ENCODE measurements at places on chromosomes 3 and 15. TPM values are rescaled to one million over a fixed set of nuclear protein-coding genes. Genes with fewer than 3 reads are reported as not detected.

GRCh38 chr3:158339638-158340037, 229.7 kb downstream of the RSRC1 start:
- DNase-seq = no peak

- no peak for DNase-seq
Measured at GRCh38 chr3:170487031-170487430, 68.4 kb downstream of the CLDN11 start.

- peak; percentile 36 for DNase-seq
Measured at GRCh38 chr15:26873846-26874245, 7.0 kb downstream of the GABRA5 start.

MAGEF1 gene
- total RNA-seq = 16.7 TPM

DNA sequence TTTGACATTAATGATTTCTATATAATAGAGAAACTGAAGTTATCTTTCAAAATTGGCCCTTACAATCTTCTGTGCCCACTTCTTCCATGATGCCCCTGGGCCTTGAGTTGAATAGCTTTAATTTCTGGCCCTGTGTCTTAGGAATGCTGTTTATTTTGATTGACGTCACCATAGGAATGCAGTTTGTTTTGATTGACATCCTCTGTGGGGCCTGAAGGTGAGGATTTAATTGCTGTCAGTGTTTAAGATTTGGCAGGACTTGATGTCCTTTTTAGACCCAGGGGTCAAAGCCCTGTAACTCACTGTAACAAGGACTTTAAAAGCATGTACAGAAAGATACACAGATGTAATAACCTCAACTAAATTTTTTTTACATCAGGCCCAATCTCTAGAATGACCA, 83.3 kb downstream of the GLDN start:
- no peak for DNase-seq

- no peak for DNase-seq
Measured at GRCh38 chr15:98582900-98583554, 65.3 kb upstream of the IGF1R start.

DNA sequence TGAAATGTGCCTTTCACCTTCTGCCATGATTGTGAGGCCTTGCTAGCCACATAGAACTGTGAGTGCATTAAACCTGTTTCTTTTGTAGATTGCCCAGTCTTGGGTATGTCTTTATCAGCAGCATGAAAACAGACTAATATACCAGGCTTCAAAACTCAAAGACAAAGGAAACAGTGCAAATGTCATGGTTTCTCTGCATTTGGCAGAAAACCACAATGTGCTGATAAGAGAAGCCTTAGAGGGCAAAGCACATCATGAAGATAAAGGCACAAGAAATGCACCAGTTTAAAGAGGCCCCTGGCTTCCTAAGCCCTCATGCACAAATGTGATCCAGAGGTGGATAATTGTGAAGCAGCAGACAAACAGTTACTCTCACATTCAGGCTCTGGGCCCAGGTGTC, 259.2 kb downstream of the CPNE4 start:
- DNase-seq = no peak

- DNase-seq = peak; percentile 14
Measured at GRCh38 chr15:47415539-47415971, 301.8 kb upstream of the SEMA6D start.

DNA sequence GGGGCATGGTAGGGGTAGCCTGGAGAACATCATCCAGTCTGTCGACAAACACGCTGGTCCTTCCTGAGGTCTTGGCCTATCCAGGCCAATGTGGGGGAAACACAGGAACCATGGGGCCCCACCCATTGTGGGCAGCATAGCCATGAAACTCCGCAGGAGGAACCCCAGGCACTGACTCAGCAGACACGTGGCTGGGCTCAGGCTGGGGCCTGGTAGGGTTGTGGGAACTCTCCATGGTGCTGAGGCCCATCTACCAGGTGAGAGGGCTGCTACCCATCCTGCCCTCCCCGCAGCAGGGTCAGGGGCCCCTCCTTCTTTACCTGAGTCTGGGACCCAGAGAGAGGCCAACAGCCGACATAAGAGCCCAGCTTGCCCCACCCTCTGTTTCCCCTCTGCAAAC, 22.6 kb upstream of the CACNA2D2 start:
- DNase-seq = peak; percentile 39
